Stimulated activated CD8-positive, alpha-beta memory T cell treated with anti-CD3 and anti-CD28 coated beads, Interleukin-4, amount 100 ng/mL, for 1 hour (primary cell): ENCODE measurements at places on chromosomes 6 and 20.

DNA sequence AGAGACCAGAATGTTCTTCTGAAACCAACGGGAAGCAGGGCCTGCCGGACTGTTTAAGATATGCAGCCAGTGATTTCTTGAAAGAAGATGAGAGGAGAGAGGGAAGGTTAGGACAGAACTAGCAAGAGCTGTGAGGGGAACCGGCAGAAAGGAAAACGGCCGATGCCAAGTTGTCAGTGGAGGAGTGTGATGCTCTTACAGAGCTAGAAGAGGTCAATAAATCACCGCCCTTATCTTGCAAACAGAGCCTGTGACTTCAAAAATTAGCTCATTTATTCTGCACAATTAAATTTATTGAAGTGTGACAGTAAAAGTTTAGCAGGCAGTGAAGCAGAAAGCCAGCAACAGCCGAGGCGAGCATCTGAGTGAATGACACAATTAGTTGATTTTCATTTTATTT is 509.5 kb upstream of the ID4 start:
- no peak for DNase-seq

- no peak for DNase-seq
Measured at GRCh38 chr20:44025756-44026155, 111.1 kb downstream of the TOX2 start.

DNA sequence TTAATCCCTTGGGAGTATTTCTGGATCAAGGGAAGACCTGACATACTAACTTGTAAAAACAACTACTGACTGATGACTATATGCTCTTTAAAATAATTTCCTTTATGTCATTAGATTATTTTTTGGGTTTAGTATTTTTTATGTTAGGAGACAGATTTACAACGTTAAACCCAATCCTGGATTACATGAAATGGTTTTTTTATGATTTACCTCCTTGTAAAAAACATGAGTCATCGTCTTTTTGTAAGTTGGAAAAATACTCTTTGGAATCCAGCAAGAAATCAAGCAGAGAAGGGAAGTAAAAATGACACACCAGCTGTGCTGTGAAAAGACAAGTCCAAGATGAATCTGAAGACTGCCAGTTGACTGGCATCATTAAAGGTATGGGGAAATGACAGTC is 6.7 kb downstream of the STK4 start:
- no peak for DNase-seq

GRCh38 chr20:62460678-62461077 is 15.1 kb downstream of the GATA5 start:
- DNase-seq = no peak

GRCh38 chr6:122696079-122696478 is 83.4 kb upstream of the FABP7 start:
- no peak for DNase-seq

DNA sequence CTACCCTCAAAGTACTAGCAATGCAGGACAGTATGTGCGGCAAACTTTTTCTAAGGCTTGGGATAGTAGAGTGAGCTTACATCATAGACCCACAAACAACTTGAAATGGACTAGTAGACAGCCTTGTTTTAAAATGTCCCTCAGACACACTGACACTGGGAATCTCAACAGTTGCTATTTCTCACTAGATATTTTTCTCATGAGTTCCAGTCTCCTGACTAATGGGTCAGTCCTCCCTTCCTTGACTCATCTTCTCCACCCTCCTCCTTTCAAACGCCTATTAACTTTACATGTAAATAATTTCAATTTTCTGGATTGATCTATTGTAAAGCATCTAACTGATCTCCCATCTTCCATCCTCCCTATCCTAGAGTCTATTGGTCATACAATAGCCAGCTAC is 308.3 kb upstream of the PREP start:
- no peak for DNase-seq

DNA sequence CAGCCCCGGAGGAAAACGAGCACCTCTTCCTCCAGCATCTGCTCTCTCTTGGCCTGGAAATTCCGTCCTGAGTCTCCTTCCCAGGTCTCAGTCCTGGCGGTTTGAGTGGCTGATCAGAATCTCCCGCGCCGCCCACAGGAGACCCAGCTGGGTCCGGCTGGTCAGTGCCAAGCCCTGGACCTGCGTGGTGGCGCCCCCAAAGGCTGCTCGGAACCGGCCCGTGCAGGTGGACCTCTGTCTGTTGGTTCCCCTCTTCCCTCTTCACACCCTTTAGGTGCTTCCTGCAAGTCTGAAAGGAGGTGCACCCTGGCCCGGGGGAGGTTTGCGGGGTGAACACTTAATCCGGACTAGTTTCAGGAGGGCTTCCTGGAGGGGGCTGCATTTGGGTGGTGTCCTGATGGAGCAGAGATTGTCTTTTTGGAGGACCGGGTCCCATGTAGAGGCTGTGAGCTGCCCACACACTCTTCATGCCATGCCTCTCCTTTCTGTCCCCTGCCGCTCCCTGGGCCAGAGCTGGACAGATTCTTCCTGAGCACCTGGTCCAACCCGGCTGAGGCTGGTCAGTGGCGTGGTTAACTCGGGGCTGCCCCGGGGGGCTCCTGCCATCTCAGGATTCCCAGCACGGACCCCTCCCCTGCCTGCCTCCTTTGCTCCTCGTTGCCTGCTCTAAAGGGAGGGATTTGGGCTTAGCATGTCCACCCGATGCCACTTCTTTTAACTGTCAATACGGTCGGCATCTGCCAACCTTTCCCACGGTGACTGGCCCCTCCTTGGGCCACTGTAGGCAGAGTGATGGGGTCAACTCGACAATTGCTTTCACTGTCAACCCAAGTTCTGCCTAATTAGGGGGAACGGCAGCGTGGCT is 16.5 kb upstream of the BHLHE23 start:
- no peak for DNase-seq

DNA sequence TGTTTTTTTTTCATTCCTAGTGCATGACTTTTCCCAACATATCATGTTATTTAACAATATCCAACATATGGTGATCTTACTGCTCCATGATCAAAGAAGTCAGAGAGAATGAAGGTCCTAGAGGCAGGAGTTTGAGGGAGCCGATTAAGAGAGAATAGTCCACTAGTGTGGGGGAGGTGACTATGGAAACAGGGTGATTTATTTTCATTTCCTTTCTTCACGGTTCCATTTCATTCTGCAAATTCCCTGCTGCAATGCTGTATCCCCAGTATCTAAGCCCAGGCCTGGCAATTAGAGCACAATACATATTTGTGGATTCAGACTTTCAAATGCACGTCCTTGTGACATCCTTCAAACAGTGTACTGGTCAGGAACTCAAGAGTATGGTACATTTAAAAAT is 91.4 kb downstream of the CD83 start:
- DNase-seq = no peak

DNA sequence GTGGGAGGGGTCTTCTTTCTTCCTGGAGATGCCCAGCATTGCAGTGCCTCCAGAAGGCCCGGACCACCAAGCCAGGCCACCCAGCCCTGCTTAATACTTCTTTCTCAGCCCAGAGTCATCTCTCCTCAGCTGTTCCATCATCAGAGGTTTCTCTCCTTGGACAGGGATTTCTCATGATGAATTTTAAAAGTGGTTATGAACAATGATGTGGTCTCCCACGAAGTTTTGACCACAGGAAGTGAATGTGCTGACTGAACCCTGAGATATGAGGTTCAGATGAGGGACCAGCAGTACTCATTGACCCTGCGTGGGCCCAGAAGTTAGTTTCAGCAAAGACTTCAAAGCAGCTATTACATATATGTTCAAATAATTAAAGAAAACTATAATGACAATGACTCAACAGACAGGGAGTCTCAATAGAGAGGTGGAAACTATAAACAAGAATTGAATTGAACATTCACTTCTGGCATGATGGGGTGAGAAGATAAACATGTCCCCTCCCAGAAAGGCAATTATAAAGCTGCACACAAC is 114.5 kb upstream of the SLC22A16 start:
- no peak for DNase-seq

DNA sequence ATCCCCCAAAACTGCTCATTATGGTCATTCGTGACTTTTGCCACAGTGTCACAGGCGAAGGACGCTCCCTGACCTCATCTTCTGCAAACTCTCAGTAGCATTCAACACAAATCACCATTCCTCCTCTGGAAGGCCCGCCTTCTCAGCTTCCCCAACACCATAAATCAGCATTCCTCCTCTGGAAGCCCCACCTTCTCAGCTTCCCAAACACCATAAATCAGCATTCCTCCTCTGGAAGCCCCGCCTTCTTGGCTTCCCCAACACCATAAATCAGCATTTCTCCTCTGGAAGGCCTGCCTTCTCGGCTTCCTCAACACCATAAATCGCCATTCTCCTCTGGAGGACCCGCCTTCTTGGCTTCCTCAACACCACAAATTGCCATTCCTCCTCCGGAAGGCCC is 288.0 kb upstream of the AGPAT4 start:
- DNase-seq = no peak

DNA sequence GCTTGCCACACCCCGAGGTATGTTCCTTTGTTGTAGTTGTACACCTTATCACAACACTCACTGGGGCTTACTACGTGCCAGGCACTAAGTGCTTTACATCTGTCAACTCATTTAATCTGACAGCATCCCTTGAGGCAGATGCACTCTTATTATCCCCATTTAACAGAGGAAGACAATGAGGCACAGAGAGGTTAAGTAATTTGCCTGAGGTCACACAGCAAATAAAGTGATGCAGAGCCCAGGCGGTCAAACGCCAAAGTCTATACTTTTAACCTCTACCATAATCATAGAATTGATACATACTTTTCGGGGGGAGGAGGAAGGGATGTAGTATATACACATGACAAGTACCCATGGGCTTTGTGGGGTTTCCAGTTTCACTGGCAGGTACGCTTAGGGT is 37.7 kb downstream of the MDFI start:
- DNase-seq = no peak

DNA sequence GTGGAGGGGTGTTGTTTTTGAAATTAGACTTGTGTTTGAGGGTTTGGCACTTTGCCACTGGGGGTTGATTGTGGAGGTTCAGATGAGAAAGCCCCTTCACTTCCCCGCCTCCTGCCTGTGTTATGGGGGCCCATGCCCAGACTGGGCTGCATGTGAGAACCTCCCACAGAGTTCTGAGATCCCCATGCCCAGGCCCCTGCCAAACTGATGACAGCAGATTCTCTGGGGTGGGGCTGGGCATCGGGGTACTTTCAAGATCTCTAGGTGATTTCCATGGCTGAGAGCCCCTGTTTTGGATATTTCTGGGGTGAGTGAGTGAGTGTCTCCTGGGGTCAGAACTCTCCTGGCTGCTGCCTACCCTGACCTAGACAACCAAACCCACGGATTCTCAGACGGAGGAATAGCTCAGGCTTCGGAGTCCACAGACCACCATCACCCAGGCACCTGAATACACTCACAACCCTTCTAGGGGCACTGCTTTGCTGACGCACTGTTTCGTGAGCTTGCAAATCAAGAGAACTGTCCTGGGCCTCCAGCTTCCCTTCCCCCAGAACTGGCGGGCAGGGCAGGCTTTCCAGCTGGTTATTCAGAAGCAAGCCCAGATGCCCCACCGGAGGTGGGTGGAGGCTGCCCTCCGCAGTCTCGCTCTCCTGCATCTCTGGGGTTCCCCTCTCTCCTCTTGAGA is 6.3 kb downstream of the BCAS1 start:
- DNase-seq = no peak

DNA sequence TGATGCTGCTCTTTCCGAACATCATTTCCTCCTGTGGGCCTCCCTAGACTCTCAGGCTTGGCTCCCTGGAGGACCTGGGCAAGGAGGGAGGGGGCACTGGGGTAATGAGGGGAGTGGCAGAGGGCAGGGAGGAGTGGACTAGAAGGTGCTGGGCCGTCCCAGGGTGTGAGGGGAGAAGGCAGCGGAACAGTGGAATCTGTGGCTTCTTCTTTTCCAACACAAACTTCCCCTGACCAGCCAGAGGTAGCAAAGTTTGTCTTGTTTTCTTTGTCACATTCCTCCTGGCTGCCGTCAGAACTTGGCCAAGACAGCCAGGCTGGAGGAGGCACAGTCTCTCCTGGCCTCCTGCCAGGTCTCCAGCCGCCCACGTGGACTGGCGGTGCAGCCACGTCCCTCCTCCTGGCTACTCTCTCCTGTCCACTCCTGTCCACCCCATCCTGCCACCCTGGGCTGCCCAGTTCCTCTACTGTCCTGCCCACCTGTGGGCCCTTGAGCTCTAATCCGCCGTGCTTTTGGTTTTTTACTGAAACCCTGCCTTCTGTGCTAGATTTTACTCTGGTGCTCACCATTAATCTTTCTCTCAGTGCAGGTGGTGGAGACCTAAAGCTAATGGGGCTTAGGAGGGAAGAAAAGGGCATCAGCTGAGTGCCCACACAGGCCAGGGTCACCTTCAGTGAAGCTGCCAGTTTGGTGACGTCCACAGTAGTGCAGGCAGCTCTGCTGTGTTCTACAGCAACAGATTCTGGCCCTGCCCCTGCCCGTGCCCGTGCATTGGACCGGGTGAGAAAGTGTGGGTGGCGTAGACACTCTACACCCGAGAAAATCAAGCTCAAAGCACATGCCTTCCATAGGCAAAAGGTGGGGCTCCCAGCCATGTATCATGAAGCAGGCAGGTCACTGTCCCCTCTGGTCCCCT is 2.8 kb upstream of the CDSN start:
- no peak for DNase-seq

GRCh38 chr20:7637184-7637583 is 303.1 kb downstream of the HAO1 start:
- DNase-seq = no peak

DNA sequence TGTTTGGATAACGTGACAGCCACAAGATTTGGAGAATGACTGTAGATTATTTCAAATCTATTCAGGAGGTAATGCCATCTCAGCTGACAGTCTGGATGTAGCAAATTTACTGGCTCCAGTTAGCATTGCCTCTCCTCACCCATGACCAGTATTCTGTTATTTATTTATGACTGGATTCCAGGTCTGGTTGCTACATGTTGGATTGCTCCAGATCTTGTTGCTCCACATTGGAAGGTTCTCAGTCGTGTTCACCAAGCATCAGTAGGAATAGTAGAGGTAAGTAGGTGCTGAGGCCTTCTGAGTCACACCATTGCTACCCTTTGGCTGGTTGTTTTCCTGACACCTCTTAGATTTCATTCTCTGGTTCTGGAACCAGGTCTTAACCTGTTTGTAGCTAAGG is 69.5 kb upstream of the ELOVL5 start:
- DNase-seq = no peak

DNA sequence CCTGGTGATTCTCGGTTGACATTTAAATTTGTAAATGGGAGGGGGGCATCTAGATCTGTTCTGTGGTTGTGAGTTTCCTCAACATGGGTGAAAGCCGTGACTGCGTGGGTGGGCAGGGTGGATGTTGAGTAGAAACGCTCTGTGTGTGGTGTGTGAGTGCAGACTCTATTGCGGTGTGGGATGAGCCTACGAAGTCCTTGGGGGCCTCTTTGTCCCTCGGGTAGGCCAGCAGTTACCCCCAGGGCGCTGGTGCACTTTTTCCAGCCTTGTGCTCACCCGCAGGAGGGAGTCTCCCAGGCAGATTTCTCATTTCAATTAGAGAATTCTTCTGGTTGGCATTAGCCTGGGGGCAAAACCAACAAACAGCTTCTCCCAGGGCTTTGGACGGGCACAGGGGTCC is 10.6 kb downstream of the TOX2 start:
- no peak for DNase-seq

GRCh38 chr6:39100358-39100757 is 14.6 kb downstream of the SAYSD1 start:
- no peak for DNase-seq

GRCh38 chr6:63807056-63807455 is 171.5 kb downstream of the PHF3 start:
- no peak for DNase-seq

GRCh38 chr6:3739311-3739897 is 12.1 kb downstream of the PXDC1 start:
- DNase-seq = no peak

GRCh38 chr6:54958446-54958845 is 111.9 kb downstream of the FAM83B start:
- DNase-seq = no peak
